MV-4-11 (cell line): ENCODE measurements at places on chromosomes 6 and 20.

GRCh38 chr20:58647796-58648501 lies 3.1 kb upstream of the STX16 start:
- no peak for DNase-seq

DNA sequence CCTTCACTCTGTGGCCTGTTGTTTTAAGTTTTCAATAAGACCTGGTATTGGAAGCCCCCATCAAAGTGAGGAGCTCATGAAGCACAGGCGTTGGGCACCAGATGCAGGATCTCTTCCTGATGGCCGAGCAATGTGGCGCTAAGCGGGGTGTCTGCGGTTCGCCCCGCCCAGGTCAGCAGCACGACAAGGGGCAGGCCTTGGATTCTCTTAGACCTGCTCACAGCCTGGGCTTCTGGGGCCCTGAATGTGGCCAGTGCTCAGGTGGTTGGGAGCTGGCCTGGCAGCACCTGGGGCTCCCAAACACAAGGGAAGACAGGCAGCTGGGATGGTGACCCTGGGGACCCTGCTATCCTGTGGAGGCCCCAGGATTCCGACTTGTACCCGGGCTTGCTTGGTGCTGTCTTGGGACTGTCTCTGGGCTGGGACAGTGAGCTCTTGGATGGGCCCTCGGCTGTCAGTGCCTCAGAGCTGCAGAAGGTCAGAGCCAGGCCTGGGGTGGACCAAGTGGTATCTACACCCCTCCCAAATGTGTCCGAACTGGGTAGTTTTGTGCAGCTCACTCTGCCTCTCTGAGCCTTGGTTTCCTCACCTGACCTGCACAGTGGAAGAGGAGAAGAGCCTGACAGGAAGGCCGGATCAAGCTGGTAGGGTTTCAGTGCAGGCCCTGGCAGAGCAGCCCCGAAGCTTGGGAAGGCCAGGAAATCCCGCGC lies 69.1 kb downstream of the PHACTR3 start:
- no peak for DNase-seq

DNA sequence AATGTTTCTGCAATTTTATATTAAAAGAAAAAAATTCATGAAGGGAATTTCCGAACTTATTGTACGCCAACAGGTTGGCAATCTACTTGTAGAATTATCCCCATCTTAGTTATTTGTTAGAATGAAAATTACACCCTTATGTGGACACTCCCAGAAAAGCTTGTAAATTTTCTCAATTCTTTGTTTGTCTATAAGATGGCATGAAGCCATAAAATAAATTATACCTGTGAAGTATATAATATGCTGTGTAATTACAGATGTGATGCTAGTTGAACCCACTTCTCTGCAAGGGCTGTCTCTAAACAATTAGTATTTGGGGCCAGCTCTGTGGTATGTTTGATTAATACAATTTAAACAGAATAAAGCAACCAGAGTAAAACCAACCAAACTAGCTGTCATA lies 52.1 kb upstream of the DSP start:
- DNase-seq: no peak

DNA sequence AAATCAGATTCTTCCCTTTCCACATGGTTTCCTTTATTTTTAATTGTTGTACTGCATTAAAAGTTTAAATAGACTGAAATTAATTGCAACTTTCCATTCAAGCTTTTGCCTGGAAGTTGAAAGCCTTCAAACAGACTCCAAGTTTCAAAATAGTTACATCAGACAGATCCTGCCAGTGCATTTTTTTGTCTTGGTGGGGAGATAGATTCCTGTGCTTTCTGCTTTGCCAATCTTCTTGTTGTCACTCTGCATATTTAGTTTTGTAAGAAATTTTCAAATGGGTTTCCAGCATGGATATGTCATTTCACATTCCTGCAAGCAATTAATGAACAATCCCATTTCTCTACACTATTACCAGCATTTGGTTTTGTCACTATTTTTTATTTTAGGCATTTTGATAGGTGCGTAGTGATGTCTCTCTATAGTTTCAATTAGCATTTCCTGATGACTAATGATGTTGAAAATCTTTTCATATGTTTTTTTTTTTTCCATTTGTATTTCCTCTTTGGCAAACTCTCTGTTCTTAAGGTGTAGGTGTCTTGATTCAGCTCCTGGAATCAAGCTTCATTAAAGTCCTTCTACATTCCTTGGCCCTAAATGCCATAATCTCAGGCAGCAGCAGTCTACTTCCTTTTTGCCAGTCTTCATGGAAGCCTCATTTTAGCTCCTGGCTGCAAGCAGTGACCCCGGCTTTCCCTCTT lies 40.5 kb downstream of the SCP2D1 start:
- DNase-seq: no peak

DNA sequence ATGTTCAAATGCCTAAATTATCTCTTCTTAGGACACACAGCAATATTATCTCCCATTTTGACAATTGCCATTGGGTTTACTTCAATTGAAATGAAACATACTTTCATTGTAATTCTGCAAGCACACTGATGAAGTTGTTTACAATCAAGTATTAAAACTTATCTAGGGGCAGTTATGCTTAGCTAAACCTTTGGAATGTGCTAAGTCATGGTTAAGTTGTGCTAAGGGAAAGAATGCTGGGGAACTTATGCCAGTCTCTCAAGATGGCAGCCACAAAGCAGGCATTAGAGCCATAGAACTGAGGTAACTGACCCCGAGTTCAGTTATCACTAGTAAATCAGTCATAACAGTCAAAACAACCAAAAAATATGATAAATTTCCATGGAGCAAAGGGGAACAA lies 59.1 kb upstream of the NT5E start:
- DNase-seq: no peak

DNA sequence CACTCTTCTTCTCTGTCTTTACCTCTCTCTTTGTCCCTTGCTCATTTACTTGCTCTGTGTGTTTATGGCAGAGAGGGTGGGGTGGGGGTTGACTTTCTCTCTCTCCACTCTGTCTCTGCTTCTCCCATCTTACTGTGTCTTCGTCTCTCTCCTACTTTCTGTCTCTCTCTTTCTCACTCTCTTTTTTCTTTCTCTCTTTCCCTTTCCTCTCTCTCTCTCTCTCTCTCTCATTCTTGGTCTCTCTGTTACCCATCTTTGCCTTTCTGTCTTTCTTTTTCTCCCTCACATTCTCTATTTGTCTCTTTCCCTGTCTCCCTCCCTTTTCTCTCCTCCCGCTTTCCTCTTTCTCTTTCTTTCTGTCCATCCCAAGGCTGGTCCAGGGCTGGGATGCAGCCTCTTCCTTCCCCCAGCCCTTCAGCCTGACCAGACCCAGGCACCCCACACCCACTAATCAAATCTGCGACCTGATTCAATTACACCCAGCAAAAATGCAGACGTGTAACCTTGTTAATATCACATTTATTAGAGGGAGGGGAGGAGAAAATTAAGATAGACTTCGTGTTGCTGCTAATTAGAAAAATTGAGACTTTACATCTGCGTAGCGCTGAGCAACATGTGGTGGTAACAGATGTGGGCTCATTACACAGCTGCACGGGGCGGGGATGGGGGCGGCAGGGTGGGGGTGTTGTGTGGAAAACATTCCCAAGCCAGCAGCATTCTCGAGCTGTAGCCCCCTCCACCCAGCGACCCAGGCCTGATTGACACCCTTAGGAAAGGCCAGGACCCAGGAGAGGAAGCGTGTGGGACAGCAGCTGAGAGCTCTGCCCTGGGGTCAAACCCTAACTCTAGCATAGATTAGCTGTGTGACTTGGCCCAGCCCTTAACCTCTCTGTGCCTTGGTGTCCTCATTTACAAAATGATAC lies 124.9 kb upstream of the MAFB start:
- no peak for DNase-seq

DNA sequence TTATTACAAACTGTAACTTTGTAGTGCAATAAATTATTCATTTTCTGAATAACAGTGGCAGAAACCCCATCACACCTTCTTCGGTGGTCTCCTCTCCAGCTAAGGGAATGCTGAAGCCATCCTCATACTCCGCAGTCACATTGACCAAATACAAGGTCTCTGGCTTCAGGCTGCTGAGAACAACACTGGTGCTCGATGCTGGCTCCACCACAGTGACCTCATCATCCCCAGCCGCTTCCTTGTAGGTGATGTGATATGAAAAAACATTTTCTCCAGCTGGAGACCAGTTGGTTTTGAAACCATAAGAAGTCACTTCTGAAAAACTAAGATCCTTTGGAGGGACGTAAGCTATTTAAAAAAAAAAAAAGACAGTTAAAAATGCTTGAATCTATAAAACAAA lies 25.0 kb downstream of the COL12A1 start:
- DNase-seq: no peak

DNA sequence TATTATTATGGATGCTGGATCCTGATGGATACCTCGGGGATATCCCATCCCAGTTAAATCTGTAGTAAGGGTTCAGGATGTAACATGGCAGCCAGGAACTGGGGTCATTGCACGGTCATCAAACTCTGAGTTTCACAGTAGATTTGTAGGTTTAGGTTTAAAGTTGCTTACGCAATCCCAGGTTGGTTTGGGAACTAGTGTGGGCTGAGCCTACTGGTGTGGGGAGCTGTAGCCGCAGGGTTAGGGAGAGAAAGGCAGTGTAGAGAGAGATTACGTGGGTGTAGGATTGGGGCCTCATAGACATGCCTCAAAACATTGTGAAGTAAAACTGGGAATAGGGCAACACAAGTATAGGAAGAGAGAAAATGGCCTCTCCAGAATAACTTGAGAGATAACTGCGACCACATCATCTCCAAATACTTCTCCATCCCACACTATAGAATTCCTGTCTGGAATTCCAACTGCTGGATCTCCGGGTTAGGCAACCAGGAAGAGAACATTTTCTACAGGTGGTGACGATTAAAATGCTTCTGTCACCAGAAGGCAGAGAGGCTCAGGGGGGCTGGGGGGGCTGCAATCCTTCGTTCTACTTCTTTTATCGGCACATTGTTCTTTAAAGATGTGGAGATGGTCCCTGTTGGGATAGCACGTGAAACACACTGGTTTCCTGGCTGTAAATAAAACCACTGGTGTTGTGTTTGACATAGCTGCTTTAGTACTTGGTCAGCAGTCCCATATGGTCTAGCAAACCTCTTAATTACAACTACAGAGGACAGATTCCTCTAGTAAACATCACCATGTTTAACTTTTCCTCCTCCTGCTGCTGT lies 44.9 kb upstream of the TMEM170B start:
- peak; percentile 63 for DNase-seq

DNA sequence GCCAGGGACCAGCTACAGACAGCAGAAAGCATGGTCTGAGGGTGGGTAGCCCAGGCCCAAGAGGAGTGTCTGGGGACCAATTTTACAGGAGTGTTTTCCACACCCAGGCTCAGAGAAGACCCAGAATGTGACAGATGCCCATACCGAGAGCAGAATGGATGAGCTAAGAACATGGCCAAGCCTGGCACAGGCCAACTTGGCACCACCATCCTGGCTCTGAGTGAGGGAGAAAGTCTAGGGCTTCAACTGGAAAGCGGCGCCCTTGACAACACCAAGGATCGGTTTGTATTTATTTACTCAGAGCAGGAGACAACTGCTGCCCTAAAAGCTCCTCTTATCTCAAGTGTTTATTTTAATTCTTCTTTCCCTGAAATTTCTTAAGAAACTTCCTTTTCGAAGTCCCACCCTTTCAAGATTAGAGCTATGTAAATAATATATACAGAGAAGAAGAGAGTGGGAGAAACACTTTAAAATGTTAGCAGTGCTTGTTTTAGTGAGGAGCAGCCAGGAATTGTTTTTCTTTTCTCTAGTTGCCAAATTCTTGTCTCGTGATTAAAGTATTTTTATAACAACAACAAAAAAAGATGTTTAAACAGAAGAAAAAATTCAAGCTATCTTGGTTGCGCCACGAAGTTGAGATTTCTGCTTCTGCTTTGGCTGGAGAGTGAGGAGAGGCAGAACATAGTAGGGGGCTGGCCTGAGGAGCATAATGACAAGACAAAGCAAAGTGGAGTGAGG lies 16.2 kb downstream of the TNXB start:
- DNase-seq: no peak

DNA sequence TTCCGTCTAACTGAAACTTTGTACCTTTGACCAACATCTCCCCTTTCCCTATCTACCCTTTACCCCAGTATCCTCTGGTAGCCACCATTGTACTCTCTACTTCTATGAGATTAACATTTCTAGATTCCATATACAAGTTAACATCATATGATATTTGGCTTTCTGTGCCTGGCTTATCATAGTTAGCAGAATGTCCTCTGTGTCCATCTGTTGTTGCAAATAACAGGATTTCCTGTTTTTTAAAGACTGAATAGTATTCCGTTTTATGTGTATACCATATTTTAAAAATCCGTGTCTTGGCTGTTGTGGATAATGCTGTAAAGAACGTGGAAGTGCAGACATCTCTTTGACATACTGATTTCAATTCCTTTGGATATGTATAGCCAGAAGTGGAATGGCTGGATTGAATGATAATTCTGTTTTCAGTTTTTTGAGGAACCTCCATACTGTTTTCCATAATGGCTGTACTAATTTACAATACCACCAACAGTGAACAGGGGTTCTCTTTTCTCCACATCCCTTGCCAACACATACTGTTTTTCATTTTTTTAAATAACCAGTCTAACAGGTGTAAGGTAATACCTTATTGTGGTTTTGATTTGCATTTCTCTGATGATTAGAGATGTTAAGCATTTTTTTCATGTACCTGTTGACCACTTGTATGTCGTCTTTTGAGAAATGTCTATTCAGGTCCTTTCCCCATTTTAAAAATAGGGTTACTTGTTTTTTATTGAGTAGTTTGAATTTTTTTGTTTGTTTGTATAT lies 53.8 kb downstream of the CDC5L start:
- no peak for DNase-seq

DNA sequence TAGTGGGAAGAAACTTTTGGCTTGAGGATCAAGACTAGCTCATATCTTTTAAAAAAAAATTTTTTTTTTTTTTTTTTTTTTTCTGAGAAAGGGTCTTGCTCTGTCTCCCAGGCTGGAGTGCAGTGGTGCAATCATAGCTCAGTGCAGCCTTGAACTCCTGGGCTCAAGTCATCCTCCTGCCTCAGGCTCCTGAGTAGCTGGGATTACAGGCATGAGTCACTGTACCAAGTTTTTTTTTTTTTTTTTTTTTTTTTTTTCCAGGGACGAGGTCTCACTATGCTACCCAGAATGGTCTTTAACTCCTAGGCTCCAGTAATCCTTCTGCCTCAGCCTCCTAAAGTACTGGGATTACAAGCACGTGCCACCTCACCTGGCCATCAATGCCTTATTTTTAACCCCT lies 27.9 kb downstream of the GCLC start:
- DNase-seq: no peak

- DNase-seq: no peak
These were observed 215.6 kb downstream of the FOXC1 start for GRCh38 chr6:1825277-1825676.

DNA sequence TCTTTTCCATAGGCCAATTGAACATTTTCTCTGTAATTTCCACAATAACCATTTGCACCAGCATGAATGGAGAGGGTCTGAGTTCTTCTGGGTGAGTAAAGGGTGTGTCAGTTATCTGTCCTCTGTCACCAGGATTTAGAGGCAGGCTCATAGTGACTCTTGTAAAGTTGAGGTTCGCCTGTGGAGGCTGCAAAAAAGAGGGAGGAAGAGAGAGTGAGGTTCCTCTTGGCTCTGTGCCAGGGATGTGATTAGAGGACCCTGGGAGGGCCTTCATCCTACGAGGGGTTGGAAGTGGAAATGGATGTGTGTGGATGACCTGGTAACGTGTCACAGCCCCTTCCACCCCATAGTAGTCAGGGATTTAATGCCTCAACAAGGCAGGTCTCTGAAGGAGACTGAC lies 242.0 kb downstream of the ESR1 start:
- DNase-seq: no peak
